NT2/D1 (cell line): ENCODE measurements at places on chromosomes 4 and X.

DNA sequence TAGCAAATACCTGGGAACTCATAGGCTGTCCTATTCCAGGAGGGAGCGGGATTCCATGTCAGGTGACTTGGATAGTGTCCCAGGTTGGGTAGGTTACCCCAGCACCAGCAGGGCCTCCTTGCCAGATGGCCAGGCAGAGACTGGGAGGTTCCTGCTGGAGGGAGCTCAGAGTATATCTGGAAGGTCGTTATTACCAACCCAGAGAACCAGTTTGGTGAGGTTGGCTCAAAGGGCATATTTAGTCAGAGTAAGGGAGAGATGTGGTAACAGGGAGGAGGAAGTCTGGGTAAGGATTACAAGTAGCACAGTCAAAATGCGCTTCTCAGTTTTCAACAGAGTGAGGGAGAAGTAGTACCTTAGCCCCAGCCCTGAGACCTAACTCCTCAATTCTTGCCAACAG, 53.3 kb upstream of the LNX1 start:
- no peak for DNase-seq

DNA sequence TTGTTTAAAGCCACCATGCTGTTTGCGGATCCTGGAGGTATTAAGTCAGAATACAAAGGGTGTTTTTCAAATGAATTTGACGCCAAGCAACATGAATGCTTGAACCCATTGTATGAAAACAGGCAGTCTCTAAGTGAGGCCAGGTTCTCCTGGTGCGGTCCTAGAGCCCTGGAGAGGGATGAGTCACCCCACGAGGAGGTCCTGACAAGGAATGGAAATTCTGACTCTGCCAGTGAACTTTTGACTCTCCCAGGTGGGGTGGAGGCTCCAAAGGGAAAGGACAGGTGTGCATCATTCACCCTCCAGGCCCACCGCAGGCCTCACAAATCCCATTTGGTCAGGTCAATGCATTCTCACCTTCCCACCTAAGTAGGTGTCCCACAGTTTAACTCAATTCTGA, 1.5 kb downstream of the TRIM2 start:
- no peak for DNase-seq

DNA sequence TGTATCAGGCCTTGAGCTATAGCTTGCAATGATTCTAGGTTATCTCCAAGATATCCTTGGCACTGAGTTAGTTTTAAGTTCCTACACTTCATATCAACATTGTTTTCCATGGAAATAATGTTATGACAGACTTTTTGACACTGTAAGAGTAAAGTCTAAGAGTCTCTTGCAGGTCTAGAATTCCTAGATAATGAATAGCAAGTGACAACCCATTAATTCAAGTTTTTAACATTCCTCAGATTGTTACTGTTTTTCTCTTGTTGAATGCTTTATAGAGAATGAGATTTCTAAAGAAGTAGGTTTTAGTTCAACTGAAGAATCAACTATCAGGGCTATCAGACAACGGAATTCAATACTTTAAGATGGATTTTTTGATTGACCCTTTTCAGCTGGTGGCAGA, 276.1 kb downstream of the PPP3CA start:
- DNase-seq = no peak

DNA sequence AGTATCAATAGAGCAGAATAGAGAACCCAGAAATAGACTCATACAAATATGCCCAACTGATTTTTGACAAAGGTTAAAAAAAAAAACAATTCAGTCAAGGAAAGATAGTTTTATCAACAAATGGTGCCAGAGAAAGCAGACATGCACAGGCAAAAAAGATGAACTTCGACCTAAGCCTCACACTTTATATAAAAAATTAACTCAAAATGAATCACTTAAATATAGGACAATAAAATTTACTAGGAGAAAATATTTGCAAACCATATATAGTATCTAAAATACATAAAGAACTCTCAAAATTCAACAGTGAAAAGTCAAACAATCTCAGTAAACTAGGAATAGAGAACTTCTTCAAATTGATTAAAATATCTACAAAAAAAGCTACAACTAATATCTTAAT, 29.7 kb downstream of the HUWE1 start:
- no peak for DNase-seq

DNA sequence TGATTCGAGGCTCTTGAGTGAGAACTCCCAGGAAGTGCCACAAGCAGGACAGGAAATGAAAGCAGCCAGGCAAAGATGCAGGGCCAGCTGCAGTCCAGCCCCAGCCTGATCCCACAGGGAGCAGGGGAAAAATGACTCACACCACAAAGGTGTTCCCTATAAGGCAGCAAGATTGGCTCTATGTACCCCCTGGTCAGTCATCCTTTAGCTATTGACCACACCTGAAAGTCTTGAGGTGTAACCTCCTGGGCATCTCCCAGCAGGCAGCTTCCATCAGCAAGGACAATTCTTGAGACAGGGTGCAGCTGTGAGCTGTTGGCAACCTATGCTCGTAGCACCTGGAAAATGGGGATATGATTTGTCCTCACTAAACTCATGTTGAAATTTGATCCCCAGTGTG, 27.9 kb upstream of the EXOC1L start:
- no peak for DNase-seq

GRCh38 chr4:53010318-53010717, 148.2 kb downstream of the RASL11B start:
- DNase-seq = no peak

GRCh38 chr4:73725985-73726384, 14.4 kb upstream of the CXCL8 start:
- DNase-seq = no peak

DNA sequence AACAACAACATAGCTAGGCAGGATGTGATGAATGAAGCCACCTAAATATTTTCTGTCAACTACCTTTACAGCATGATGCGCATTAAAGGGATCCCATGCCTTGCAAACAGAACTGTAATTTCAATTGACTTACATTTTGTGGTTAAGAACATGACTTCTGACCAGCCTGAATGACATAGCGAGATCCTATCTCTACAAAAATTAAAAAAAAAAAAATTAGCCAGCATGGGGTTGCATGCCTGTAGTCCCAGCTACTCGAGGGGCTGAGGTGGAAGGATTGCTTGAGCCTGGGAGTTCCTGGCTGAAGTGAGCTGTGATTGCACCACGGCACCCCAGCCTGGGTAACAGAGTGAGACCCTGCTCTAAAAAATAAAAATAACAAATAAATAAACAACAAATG, 680.6 kb downstream of the IQCM start:
- DNase-seq = no peak

- DNase-seq = no peak
Measured at GRCh38 chr4:31748382-31748781, 1028.2 kb downstream of the PCDH7 start.

DNA sequence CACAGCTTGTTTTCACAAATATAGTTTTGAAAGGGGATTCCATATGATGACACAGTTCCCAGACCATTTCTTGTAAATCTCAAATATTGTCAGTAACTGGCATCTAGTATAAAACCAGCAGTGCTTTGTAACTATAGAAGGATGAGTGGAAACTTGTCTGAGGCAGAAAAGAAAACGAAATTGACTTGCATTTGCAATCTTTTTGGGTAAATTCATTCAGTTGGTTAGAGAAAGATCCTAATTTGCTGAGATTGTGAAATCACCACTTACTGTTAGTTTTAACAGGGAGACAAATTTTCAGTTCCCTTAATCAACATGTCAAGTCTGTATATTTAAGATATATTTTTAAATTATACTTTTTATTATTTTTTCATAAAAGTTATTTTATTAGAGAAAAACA, 71.5 kb upstream of the VEGFC start:
- no peak for DNase-seq

- DNase-seq = no peak
Measured at GRCh38 chrX:119410027-119410819, 11.1 kb downstream of the SLC25A43 start.

- no peak for DNase-seq
Measured at GRCh38 chr4:67723949-67724348, 23.0 kb upstream of the UBA6 start.

GRCh38 chrX:47218920-47219815, 687 bp downstream of the CDK16 start:
- DNase-seq = no peak

- no peak for DNase-seq
Measured at GRCh38 chr4:182881914-182882313, 35.3 kb downstream of the DCTD start.

DNA sequence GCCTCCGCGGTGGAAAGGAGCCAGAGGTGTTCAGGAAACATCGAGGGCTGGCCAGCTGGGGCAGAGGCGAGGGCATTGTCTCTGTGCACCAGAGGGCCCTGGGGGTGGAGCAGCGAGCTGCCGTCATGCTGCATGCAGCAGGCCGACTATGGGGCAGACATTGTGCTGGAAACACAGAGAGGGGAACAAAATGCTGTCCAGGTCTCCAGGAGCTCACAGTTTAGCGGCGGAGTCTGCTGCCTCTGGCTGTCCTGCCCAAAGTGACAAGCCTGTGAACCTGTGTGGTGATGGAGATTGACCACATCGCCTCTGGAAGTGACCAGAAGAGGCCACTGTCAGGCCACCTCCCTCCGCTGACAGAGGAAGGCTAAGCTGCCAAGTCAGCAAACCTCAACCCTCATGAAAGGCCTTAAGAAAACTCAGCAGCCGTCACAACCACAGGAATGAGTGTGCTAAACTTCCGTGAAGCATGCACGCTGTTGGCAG, 20.1 kb upstream of the SASH3 start:
- no peak for DNase-seq

- DNase-seq = no peak
Measured at GRCh38 chrX:362937-363620, 23.6 kb downstream of the PPP2R3B start.

GRCh38 chr4:106803083-106803482, 233.0 kb downstream of the DKK2 start:
- DNase-seq = no peak

DNA sequence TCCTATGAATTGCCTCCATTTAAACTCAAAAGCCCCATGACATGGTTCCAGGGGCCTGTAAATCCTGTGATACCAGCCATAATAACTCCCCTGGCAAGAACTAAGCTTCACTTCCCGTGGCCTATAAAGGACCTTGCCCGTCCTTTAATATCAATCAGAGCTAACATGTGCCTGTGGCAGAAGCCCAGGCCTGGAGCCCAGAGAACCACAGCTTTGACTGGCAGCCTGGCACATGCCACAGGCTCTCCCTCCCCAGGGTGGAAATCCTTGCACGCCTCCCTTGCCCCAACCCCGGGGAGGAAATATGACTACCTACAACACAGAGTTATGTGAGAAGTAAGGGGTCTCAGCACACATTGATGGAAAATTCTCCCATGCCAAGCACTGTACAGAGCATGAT, 287.4 kb downstream of the RAB28 start:
- DNase-seq = no peak

DNA sequence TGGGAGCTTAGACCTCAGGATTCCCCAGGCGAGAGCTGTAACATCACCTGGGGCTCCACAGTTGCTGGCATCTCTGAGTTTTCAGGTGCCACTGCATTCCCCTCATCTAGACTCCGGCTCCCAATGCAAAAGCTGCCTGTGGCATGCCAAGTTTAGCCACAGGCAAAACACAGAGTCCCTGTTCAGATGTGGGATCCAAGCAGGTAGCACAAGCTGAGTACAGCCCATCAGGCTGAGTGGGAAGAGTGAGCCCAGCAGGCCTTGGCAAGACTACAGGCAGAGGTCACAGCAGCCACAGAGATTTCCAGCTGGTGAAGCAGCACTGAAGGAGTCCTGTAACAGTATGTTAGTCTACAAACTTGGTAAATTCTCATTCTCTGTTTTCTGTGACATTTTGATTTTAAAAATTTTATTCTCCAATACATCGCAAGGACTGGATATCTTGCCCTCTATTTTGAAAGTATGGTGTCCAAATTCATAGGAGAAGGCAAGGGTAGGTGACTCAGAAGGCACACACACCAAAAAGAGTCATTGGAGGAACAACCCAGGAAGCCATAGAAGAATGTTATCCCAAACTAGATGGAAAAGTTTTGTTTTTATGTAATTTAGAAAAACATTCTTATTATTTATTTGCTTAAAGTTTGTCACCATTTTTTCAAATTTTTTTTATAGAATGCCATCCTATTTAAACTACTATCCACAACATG, 13.6 kb upstream of the CXCL2 start:
- DNase-seq = no peak
